ENCODE measurements at places on chromosomes 4 and X. TPM values are rescaled to one million over a fixed set of nuclear protein-coding genes. Genes with fewer than 3 reads are reported as not detected.

CT83 gene
- total RNA-seq = not detected

ADGRG2 gene
- 5.3 TPM for total RNA-seq

SSX4B gene
- total RNA-seq = not detected

S100G gene
- total RNA-seq = not detected

TMEM150C gene
- total RNA-seq = 14.3 TPM

All from sciatic nerve (tissue), 2 donors.